Cardiac muscle cell (in vitro differentiated cells and primary cell): ENCODE measurements at places on chromosomes 16 and 17.

DNA sequence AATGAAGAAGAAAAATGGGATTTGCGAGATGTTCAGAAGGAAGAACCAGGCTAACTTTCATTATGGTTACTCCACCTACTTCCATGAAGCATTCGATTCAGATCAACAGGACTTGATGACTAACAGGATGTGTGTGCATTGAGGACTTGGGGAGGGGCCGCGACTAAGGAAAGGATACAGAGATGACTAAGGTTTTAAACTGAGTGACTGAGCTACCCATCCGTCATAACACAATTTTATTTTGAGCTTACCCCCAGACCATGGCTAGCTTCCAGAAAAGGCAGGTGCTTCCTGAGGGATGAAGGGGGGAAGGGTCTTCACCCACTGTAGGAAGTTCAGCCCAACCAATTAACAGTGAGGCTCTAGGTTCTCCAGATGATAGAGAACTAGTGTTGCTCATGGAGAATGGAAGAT, 2.5 kb upstream of the CDYL2 start:
- DNase-seq, result peak; percentile 43

- DNase-seq, result no peak
Observed at GRCh38 chr17:57236686-57237299, 19.5 kb upstream of the MSI2 start.

- no peak for DNase-seq
Observed at GRCh38 chr17:40612599-40613244, 34.9 kb downstream of the SMARCE1 start.

DNA sequence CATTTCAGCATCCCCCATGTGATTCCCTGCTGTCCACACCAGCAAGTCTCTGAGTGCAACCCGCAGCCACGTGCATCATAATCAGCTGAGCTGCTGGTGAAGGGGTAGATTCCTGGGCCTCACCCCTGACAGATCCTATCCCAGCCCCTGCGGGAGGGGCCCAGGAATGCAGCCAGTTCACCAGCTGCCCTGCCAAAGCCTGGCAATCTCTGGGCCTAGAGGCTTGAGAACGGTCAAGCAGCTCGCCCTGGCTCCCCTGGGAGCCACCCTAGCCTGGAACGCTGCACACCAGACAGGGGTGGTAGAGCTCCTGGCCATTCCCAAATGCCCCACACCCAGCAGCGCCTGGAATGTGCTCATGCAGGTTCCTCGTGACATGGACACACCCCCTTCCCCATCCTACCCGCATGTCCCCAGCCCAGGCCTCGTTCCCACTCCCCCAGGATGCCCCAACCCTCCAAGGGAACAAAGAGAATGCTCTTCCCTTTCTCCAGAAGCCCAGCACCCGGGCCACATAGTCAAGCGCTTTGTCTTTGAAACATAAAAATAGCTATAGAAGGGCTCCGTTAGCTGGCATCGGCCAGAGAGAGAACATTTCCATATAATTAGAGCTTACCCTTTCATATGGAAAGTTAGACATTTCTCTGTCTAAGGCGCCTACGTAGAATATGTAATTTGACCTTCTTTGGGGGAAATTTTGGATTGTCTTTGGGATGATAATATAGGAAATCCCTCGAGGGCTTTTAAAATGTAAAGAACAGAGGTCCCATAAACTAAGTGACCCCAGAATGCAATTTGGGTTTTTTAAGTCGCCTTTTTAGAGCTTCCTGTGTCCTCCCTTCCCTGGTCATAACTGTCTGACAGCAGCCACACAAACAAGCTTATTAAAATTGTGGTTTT, 3.4 kb downstream of the CEP295NL start:
- peak; percentile 44 for DNase-seq

DNA sequence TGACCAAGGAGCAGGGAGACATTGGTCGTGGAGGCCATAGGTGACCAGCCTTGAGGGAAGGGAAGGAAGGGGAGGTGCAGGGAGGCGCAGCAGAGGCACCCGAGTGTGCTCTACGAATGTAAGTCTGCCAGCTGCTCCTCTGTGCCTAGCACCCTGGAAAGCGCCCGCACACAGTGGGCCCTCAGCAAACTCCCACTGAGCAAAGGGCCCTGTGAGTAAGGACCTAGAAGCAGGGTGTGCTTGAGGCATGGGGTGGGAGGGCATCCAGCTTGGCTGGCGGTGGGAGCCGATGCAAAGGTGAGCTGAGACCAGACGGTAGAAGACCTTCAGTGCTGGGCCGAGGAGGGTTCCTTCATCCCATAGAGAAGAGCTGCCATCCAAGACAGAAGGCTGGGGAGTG, 36.2 kb upstream of the MEOX1 start:
- DNase-seq, result no peak

GRCh38 chr17:6654841-6655731, 3.5 kb downstream of the C17orf100 start:
- no peak for DNase-seq

DNA sequence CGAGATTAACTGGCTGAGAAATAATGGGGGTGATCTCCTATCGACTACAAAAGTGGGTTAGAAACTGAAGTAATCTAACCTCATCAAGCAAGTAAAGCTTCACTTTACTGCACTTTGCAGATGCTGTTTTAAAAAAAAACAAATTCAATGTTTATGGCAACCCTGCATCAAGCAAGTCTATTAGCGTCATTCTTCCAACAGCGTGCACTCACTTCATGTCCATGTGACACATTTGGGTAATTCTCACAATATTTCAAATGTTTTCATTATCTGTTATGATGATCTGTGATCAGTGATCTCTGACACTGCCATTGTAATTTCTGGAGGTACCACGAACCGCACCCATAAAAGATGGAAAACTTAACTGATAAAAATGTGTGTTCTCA, 70.8 kb downstream of the KANSL1 start:
- no peak for DNase-seq

- no peak for DNase-seq
Observed at GRCh38 chr16:49967012-49967559, 57.9 kb upstream of the CNEP1R1 start.

DNA sequence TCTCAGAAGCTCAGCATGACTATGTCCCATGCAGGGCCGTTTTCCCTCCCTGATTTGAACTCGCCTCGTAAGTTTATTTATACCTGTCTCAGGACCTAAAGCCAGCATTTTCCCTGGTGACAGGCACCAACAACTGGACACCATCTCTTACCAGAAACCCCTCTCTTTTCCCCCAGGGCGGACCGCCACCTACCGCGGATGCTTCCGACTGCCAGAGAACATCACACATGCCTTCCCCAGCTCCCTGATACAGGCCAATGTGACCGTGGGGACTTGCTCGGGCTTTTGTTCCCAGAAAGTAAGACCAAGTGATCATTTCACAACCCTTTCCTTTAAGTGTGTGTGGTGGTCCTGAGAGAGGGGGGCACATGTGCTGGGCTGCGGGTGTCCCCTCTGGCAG, 24.7 kb downstream of the WSCD1 start:
- no peak for DNase-seq

DNA sequence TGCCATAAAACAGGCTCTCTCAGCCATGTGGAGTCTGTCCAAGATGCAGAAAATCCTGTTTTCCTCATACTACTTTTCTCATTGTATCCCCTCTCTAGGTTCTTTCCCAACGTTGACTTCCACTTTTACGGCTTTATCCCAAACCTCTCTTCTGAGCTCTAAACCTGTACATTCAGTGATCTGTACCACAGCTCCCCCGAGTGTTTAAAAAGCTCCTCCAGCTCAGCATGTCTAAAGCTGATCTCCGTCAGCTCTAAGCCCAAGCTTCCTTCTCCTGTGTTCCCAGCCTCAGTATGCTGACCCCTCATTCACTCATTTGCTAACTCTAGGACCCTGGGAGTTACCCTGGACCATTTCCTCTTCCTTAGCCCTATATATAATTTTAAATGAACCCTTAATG, 144.6 kb downstream of the DNAH9 start:
- DNase-seq, result peak; percentile 45

DNA sequence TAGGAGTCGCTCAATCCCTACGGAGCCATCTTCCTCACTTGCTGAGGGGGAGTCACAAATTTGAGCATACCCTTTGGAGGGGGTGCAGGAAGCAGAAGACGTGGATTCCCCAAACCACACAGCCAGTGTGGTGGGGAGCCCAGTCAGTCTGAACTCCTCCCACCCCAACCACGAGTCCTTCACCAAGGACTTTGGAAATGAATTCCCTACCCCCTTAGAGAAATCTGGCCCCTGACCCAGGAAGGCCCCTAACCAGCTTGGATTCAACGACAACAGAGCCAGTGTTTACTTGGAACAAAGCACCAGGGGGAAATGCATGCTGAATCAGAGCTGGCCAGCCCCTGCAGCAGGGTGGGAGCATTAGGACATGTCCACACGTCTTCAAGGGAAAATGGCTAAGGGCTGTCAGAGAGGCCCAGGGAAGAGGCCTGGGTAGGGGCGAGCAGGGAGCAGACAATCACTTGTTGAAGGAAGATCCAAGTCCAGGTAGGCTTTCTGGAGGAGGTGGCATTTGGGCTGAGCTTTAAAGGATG, 5.5 kb upstream of the TMEM92 start:
- peak; percentile 49 for DNase-seq
